ENCODE measurements at places on chromosomes 2 and 18.

DNA sequence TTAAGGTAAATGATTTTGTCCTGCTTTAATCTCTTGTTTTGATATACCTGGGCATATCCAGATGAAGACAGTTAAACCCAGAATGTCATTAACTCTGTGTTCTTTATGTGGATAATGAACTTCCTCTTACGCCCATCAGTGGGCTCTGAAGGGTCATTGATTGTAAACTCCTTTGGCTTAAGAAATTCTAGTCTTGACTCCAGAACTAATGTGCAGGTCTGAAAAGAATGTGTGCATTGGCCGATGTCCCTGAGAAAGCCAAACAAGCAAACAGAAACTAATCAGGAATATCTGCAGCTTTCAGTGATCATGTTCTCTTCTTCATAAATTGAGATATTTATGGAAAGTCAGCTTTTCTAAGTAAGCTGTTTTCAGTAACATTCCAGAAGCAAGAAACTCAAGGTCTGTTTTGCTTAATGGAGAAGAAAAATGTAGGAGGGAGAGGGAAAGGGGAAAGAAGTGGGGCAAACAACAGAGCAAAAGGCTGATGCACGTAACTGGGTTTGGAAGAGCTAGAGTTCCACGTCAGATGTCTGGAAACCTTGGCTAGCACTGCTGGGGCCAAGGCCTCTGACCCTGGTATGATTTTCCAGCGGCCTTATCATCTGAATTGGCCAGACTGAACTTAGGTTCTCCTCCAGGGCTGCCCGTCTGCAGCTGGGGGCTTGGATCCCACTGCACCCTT, 61.3 kb upstream of the FHL2 start:
- DNase-seq: no peak

DNA sequence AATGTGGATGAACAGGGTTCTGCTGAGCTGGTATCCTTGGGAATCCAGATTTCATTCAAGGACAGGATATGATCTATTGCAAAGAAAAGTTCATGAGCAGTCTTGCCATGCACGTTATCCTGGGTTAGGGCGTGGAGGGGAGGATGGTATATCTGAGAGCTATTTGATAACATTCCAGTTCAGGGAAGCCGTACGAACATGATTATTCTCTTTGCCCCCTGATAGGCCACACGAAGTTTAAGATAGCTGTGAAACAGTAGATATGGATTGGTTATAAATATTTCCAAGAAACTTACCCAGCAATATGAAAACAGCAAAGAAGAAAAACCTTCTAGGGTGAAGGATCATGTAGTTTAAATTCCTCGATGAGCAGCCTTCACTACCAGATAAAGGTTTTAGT, 171.9 kb downstream of the LTBP1 start:
- DNase-seq: no peak

DNA sequence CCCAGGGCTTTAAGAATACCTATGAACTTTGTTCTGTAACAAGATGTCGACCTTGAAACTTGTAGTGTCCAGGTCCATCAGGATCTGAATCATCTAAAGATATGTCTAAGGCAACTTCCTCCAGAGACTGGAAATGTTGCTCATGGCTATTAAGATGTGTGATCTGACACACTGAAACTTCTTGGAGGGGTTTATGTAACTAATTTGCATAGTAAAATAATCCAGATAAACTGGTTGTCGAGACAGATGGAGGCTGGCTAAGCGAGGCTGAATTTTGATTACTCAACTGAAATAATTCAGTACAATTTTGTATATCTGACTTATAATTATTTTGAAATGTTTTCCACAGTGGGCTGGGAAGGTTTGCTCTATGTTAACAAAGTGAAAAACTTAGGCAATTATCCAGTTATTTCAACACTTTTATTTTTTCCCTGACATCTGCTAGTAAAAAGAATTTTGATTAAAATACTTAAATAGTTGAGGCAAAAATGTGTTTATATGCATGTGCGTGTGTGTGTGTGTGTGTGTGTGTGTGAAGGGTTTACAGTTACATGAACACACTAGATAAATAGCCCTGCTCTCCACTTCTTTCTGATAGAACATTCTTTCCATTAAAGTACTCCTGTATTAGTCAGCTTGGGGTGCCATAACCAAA, 11.4 kb upstream of the MAP3K20 start:
- no peak for DNase-seq

- DNase-seq: no peak
Observed at GRCh38 chr2:158543957-158544356, 87.2 kb downstream of the PKP4 start.

DNA sequence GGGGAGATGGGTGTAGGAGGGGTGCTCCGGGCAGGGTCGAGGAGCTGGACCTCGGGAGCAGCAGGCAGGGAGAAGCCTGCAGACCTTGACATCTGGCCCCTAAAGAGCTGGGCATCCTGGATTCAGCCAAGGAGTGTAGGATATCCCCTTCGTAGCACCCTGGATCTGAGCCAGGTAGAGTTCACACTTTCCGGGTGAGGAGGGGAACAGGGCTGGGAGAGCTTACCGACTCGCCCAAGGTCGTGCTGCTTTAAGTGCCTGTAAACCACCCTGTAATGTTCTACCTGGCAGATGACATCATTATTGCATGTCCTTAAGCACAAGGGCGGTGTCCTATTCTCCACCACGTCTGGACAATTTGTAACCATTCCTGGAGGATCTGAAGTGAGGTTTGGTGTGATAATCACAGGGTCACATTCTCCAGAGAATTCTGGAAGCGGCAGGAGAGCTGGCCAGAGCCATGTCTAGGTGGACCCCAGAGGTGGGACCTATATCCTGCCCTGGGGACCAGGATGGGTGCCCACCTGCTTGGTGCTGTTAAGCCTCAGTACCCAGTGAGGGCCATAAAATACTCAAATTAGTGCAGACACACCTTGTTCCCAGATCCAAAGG, 14.6 kb downstream of the ITM2C start:
- DNase-seq: no peak

DNA sequence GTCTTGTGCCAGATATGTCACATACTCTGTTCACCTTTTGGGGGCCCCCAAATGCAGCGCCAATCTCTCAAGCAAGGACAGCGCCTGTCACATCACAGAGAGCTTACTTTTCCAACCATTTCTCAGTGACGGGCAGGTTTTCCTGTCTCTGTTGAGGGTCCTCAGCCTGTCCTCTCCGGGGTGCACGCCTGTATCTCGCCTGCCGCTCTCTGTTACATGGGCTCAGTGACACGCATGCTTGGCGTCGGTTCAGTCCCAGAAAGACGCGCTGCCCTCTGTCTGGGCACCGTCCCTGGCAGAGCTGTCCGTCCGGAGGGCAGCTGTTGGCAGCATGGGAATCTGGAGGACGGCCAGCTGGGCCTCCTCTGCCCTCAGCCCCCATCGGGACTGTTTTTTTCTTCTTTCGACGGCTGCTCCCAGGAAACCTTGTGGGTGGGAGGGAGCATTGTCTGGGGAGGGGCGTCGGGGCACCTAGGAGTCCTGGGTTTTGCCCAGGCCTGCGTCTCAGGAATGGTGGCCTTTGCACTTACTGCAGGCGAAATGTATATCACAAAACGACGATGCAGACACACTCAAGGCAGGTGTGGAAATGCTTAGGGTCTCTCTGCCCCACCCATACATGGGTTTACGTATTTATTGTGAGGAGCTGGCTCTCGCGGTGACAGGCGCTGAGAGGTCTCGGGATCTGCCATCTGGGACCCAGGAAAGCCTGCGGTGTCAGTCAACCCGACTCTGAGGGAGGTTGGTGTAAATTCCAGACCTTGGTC, 30.9 kb downstream of the RTP5 start:
- DNase-seq: no peak
